ENCODE measurements at places on chromosomes 1 and 21. TPM values are rescaled to one million over a fixed set of nuclear protein-coding genes. Genes with fewer than 3 reads are reported as not detected.

The ZNF593OS gene
- total RNA-seq = not detected

The TRABD2B gene
- total RNA-seq = 0.53 TPM

The DPH5 gene
- total RNA-seq = 18.9 TPM

The VHLL gene
- total RNA-seq = not detected

The RNU1-2 gene
- total RNA-seq = under 0.01 TPM

DNA sequence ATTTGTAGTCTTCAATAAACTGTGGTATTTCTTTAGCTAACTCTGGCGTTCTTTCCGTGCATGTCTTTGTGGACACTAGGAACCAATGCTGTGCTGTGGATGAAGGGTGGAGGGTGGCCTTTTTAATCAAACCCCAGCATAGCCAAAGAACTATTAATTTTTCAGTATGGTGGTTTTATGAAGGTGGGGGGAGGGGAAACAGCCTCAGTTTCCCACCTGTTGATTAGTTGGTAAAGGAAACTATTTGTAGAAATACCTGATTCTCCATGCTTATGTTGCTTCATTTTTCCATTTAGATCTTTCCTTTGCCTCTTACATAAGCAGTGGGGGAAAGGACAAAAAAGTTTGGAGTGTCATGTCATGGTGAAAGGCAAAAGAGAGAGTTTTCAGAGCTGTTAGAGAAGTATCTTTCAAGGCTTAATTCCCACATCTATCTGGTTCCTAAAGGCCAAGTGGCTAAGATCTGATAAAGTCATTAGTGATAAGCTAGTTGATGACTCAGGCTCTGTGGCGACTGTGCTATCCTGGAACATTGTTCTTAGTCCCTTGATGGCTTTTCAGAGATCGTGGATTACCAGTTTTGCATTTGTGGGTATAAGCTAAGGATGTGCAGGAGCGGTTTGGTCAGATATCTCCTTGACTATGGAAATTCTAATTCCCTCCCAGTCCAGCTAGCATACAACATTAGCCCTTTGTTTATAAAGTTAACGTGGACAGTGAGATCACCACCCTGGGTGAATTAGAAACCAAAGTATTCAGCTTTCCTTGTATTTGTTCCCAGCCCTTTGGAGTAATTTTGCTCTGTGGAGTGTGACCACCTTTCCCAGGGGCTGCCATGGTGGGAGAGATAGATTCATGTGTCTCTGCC lies 8.7 kb upstream of the HAX1 start:
- no peak for DNase-seq

DNA sequence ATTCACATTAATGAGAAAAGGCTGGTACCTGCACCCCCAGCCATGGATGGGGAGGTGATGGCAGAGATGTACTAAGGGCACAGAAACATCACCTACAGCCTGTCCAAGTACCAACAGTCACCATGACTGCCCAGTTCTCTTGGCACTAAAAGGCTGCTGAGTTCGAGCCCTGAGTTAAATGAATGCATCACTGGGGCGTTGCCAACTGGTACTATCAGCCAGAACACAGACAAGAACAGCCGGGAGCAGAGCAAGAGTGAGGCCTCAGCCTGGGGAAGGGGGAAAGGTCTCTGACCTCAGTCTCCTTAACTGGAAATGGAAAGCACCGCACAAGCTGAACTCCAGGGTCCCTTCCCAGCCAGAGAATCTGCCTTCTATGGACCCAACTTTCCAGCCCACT lies 60.5 kb downstream of the GLIS1 start:
- DNase-seq = no peak

GRCh38 chr21:42331660-42332059 lies 16.5 kb upstream of the TFF3 start:
- no peak for DNase-seq

- no peak for DNase-seq
These were observed 82.8 kb downstream of the TNFSF18 start for GRCh38 chr1:172967936-172968335.

DNA sequence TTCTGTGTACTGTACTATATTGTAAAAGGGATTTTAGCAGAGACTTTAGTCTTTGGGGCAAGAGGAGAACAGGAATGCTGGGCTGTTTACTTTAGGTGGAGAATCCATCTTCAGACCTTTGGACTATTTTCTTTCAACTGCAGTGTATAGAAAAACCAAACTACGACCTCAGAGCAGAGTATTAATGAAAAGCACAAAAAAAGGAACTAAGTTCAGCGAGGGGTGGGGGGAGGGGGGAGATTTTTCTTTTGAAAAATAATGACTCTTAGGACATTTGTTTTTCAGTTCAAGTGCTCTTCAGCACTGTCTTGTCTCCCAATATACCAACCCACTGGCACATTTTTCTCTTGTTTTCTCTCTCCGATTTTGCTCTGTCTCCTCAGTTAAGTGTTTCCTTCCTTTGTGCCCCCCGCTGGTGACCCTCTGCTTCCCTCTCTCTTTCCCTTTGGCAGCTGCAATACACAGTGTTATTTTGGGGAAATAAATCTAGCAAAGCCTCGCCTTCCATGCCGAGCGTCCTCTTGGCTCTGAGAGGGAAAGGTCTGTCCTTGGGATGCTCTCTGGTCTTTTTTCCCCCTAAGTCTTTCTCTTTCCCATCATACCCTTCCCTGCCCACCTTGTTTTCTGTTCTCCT lies 44.8 kb downstream of the ACP6 start:
- DNase-seq = no peak

GRCh38 chr21:44602463-44602850 lies 2.1 kb downstream of the KRTAP10-7 start:
- no peak for DNase-seq

- no peak for DNase-seq
These were observed 39.5 kb upstream of the ST6GALNAC3 start for GRCh38 chr1:76035053-76035452.

Measured in esophagus squamous epithelium (tissue), 5 donors.